ENCODE measurements at places on chromosomes 7 and 10.

GRCh38 chr10:79401015-79401921 lies 44.2 kb downstream of the ZCCHC24 start:
- DNase-seq: no peak

- DNase-seq: no peak
Observed at GRCh38 chr7:23410446-23411183, 59.7 kb downstream of the IGF2BP3 start.

- no peak for DNase-seq
Observed at GRCh38 chr7:18572885-18573284, 77.3 kb downstream of the HDAC9 start.

DNA sequence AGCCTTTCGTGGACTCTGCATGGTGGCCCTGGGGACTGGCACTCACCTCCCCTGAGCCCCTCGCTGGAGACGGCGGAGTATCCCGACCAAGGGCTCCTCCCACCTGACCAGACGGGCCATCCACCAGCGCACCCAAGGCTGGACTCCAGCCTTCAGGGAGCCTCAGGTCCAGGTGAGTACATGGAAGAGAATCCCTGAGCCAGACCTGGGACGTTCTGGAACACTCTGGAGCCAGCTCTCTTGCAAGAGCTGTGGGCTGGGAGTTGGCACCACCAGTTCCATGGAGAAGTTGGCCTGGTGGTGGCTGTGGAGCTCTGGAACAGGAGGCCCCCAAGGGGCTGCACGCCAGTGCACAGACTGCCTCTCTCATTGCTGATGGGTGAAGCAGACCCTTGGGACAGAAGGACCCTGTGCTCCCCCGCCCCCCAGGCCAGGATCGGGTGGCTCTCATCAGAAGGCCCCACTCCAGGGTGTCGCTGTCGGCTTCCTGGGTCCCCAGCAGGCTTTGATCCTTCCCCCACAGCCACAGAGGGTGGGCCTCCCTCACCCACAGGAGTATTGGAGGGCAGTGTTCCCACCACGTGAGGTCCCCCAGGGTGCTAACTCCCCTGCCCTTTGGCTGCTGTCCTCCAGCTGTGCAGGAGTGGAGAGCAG lies 189.9 kb downstream of the EBF3 start:
- no peak for DNase-seq

- no peak for DNase-seq
Observed at GRCh38 chr7:128240696-128241386, at the start of gene LEP. TSS of gene LEP (plus strand) at chr7:128241278. CDS start at chr7:128252019, 10,741 bp downstream.

DNA sequence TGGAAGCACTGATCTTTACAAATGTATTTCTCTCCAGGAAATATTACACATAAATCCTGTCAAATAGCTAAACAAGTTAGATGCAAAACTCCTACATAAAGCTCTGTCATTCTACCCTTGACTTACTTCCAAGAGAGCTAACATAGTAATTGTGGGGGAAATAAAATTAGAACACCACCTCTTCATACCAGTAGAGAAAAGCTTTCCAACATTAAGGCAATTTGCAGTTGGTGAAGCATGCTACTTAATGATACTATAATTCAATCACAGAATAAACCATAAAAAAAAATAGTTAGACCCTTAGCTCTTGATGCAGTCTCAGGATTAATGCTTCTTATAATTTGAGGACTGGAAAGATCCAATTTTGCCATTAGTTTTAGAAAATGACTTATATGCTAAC lies 35.2 kb downstream of the SEMA3A start:
- no peak for DNase-seq

DNA sequence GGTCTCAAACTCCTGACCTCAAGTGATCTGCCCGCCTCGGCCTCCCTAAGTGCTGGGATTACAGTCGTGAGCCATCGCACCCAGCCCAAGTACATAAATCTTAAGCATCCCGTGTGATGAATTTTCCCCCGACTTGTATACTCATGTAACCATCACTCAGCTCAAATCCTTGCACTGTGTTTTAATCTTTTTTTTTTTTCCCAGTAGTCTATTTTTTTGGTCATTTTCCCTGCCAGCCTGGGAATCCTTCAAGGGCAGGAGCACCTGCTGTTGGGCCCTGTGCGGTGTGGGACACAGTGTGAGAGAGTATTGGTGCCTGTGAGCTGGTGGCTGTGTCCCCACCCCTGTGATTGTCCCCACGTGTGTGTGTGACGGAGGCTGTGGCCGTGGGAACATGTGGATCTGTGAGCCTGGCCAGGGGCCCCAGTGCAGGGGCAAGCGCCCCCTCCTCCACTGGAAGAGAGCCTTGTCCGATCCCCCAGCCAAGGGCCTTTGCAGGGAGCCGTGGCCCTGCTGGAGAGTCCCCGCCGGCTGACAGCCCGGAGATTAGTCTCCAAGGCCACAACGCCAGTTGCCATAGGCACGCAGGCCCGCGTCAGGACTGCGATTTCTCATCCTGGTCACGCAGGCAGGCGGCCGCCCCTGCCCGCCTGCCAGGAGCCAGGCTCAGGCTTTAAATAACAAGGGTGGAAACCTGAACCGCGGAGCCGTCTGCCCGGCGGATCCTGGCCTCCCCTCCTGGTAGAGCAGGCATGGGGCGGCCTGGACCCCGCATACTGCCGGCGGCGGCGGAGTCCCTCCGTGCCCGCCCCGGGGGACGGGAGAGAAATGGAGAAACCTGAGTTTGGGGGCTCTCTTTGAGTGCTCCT lies 26.5 kb downstream of the GTF2IRD1 start:
- peak; percentile 45 for DNase-seq

- DNase-seq: no peak
Observed at GRCh38 chr7:22624781-22625180, 102.2 kb upstream of the IL6 start.

GRCh38 chr7:112905950-112906349 lies 115.8 kb upstream of the TMEM168 start:
- DNase-seq: no peak

DNA sequence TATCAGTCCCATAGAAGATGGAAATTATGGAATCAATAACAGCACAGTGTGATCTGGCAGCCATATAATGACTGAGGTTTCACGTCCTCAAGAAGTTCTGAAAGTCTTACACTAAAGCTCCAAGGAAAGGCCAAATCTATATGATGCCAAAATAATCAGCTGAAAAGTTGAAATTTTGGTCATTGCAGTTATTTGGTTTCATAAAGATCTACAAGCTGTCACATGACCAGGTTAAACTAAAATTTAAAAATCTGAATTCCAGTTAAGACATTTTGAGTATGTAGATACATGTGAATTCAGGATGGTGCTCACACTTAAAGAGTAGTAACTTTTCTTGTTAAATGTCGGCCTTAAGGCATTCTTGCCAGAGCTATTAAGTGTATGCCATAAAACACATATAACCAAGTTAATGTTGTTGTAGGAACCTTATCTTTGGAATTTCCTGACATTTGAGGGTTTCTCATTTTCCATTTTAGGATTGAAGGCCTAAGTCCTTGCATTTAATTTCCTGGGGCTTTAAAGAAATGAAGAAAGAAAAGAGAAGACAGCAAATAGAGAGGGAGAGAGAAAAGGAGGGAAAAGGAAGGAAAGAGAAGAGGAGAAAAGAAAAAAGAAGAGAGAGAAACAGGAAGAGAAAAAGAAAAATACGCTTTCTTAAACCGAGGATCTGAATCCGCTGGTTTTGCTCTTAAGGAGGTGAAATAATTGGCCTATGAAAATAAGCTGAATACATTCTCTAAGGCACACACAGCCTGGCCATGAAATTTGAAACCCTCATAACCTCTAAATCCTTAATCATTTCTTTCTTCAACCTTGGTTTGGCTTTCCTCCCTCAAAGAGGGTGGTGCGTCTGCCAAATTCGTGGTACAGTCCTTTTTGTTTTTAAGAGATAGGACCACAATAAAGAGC lies 43.8 kb downstream of the DENND2A start:
- no peak for DNase-seq

DNA sequence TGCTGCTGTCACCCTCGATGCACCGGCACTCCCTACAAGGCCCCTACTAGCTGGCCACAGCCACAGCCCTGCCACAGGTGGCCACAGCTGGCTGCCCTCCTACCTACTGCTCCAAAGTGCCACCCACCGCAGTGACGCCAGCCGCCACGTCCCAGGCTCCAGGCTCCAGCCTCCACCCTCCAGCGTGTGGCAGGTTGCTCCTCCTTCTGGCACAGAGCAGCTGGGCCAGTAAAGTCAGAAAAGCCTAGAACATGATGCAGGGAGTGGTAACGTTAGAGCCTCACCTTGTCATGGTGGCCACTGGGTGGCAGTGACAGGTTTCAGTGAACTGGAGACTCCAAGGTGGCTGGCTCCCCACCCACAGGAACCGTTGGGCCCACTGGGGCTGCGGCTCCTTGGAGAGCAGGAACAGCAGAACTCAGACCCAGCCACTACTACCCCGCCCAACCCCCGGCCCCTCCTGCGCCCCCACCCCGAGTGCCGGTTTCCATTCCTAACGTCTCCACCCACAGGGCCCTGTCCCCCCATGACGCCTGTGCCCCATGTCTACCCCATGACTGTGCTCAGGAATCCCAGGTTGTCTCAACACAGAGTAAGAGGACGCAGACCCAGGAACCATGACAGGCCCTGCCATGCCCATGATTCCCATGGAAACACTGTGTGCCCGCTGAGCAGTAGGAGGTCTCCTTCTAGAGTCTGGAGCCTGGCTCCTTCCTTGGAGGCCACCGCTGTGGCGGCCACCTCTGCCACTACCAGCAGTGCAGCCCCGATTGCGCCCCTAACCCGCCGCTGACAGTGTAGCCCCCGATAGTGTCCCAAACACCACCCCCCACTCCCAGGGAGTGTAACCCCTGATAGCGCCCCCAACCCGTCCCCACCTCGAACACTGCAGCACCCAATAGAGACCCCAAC lies 52.3 kb upstream of the ZNF33B start:
- no peak for DNase-seq

DNA sequence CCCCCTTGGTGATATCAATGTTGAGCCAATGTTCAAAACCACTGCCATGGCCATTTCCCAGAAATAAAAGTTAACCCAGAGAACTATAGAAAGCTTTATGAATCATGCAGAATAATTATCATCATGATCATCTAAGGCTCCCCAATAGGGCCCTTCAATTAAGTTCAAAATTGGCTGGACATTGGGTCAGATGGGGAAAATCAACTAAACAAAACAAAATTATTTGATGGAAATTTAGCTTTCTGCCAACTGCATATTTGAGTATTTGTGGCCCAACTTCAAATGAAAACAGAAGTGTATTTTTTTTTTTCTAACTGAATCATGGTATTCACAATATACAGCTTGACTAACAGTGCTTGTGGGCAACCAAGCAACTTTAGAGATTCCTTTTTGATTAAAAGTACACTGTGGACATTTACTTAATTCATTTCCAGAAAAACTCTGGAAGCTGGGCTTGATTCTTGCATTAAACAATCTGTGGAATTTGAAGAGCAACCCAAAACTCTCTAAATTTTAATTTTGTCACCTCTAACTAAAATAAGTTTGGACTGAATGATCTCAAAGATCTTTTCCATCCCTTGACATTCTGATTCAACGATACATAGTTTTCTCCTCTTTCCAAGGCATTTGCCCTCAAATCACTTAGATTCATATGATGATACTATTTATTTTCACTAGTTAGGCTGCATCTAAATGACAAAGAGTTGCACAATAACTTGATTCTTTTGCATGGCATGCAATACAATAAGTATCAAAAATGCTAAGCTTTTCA lies 203.2 kb downstream of the AHR start:
- DNase-seq: no peak

GRCh38 chr7:24779283-24779655 lies 22.0 kb upstream of the GSDME start:
- DNase-seq: no peak

DNA sequence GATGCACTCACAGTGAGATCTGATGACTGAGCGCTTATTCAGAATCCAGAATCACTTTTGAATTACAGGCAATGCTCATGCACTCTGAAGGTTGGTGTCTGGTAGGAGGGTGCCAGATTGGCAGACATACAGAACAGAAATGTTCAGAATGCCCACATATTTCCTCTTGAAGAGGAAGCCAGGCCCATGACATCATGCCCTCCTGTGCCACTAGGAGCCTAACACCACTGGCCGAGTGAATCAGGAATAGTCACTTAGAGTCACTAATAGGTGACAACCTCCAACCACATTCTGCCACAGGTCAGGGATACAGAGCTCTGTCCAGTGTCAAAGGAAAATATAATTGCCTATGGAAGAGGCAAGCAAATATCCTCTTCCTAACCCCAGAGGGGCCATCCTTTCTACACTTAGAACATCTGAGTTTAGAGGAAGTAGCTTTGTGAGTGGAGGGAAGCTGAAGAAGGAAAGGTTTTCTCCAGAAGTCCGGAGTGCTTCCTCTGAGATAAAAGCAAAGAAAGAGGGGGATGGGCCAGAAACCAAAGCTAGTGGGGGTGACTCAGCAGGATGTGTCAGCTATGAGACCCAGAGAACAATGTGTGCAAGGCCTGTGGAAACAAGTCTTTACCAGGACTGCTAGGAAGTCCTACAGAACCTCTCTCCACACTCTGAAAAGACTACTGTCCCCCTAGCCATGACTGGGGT lies 838.8 kb downstream of the GRID1 start:
- peak; percentile 1 for DNase-seq

- DNase-seq: no peak
Observed at GRCh38 chr10:68959695-68960527, 3.9 kb downstream of the DDX21 start.

- DNase-seq: no peak
Observed at GRCh38 chr10:35424680-35425285, 88.5 kb downstream of the CCNY start.

DNA sequence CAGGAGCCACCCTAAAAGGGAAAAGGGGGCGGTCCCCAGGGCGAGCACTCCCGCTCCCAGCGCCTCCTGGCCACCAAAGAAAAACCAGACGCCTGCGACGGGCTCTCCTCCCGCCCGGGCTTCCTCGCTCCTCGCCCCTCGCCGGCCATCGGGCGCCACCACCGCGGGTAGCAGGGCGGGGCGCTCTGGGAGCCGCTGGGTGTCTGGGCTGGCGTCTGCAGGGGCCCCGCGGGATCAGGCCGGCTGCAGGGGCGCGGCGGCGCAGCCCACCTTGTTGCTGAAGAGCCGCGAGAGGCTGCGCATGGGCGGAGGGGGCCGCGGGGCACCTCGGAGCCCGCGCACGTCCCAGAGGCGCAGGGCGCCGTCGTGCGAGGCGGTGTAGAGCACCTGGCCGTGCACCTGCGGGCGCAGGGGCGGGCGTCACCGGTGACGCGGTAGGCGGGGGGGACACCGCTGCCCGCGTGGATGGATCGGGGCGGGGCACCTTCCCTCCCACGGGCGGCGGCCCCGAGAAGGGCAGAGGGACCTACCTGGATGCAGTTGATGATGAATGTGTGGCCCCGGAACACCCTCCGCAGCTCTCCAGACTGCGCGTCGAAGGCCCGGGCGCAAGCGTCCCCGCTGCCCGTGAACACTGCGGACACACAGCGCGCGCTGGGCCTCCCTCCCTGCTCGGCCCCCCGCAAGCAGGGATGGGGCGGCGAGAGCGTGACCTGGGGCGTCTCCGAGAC lies 28.3 kb downstream of the WDR86 start:
- DNase-seq: no peak

DNA sequence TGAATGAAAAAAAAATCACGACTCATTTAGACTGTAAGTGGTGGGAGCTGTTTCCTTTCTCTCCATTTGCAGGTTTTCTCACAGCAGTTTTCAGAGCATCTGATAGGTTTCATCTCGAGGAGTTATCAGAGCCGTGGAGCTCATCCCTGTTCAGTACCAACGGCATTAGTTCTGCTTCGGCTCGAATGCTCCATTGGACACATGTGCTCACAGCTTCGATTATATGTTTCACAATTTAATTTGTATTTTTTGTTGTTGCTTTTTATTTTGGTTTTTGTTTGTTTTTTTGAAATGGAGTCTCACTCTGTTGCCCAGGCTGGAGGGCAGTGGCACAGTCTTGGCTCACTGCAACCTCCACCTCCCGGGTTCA lies 1.5 kb downstream of the SLC18A2 start:
- no peak for DNase-seq

GRCh38 chr7:22425361-22425760 lies 68.4 kb upstream of the RAPGEF5 start:
- no peak for DNase-seq
